ENCODE measurements at places on chromosomes 1 and 21. TPM values are rescaled to one million over a fixed set of nuclear protein-coding genes. Genes with fewer than 3 reads are reported as not detected.

Gene SPSB1
- 29.5 TPM for total RNA-seq

Gene CYP4B1
- not detected for total RNA-seq

Gene PYGO2
- 22.3 TPM for total RNA-seq

Gene NFASC
- 1.5 TPM for total RNA-seq

Gene NGF
- 0.93 TPM for total RNA-seq

Gene PDC
- total RNA-seq: not detected

Gene NEK2
- total RNA-seq: 43.0 TPM

Gene HENMT1
- total RNA-seq: 4.8 TPM

Data from A549 treated with GW870086 at 1 μM for 4 hours (cell line).